ENCODE measurements at places on chromosomes 6 and 20. TPM values are rescaled to one million over a fixed set of nuclear protein-coding genes. Genes with fewer than 3 reads are reported as not detected.

DNA sequence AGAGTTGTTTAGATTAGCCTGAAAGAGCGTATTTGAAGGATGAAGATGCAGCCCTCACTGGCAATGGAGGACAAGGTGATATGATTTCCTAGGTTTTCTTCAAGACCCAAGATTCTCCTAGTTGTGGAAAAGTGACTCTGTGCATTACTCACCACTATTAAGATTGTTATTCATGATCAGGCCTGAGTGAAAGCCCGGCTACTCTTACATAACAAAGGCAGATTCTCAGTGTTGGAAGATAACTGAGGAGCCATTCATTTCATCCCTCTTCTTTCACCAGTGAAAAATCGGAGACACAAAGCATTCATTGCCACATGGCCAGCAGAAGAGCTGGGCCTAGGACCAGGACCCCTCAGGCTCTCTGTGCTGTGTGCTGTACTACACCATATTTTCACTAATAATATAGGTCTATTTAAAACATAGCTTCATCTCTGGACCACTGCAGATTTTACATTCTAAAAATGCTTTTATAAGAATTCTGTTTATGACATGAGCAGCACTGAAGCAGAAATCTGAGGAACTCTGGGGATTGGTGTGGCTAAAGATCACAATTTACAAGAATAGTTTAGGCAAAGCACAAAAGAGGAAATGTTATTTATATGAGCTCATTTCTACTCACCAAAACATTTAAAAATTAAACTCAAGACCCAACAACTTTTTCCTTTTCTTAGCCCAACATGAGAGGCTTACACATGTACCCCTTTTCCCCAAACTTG, 181.9 kb upstream of the CCN2 start:
- DNase-seq, result no peak

DNA sequence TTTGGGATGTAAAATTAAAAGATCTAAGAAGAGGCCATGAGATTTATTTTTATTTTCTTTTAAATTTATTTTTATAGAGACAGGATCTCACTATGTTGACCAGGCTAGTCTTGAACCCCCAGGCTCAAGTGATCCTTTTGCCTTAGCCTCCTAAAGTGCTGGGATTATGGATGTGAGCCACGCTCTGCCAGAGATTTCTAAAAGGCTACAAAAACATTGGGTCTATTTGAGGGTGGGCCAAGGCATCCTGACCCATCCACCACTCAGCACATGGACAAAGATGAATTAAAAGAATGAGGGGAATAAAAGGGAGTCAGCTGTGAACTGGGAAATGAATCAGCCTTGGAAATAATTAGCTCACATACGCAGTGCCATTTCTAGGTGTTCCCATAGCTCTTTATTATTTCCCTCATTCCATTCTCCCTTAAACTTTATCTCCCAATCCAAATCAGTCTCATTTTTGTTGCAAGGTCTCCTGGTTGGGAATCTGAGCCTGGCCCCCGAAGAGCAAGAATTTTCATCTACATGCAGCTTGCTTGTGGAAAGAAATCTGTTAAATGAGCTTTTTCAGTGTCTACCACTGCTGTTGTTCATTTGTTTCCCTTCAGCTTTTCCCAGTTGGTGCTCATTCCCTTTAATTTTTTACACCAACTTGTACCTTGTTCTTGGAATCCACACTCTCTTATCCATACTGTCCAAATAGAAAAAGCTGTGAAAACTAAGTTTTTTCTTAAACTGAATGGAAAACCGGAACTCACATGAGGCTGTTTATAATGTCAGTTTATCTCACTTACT, 66.9 kb downstream of the MKKS start:
- DNase-seq, result no peak

DNA sequence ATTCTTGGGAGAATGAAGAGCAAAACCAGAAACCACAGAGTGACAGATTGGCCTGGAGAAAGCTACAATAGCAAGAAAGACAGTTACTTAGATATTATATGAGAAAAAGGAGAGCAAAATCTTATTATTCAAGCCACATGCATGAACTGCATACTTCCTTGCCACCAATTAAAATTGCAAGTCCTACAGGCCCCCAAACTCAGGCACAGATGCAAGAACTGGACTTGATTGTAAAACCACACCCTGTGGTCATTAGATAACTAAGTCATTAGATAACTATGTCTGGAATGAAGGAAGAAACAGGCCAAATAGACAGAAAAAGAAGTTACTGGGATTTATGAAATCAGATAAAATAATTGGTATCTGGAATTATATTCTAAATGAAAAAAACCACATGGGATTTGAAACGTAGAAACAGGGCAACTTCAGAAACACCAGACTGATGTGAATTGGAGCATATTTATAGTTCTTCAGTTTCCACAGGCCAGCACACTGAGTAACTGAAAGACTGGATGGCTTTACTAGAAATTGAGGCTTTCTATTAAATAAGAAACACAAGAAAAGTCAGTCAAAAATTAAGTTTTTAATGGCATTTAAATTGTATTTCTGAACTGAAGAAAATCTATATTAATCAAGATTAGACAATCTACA, 49.4 kb upstream of the CARMIL1 start:
- DNase-seq, result no peak

DNA sequence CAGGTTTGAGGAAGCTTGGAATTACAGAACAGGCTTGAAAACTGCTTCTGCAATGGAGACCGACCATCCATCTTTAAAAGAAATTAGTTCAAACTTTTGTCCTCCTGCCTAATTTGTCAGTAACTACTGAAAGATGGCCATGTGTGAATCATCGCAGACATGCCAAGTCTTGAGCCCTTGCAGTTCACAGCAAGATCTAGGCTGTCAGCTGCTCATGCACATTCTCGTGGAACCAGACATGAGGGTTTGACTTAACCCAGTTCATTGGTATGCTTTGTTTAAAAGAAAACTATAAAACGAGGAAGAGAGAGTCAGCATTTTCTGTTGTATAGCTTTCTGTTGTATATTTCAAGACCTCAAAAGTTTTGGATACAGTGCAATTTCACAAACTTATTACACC, 74.0 kb upstream of the SAMD5 start:
- DNase-seq, result no peak

Gene SIRT5
- 6.0 TPM for polyA plus RNA-seq

DNA sequence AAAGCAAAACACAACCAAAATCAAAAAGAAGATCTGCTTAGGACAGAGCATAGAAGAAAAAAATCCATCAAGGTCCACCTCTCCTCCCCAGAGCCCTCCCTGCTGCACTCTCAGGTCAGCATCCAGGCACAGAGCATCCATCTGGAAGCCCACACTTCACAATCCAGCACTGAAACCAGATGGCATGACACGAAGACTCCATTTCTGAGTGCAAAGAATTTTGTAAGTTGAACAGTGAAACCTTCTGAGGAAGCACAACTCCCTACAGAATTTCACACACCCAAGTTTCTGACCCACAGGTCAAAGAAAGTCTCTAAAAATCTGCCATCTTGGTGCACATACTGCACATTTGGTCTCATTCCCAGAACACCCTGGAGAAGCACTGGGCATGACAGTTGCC, 128.8 kb upstream of the STXBP5 start:
- DNase-seq, result no peak

- no peak for DNase-seq
Measured at GRCh38 chr20:37144856-37145404, 34.2 kb upstream of the RPN2 start.

Gene PLTP
- 1.5 TPM for polyA plus RNA-seq

DNA sequence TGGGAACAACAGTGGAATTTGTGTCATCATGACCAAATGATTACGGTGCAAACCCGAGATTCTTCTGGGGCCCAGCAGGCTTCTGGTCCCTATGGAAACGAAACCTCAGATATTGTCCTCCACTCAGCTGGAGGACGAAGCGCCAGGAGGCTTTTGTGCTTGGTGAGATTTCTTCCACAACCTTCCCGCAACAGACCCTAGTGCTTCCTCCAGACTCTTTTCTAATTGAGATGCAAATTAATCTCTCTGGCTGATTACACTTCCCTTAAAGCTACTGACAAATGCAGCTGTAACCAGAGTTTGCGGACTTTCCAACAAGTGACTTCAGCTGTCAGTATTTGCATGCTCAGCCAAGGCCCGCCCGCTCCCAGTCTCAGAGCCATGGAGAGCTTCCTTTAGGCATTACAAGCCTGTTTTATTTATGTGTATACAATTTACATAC, 96.0 kb downstream of the INSM1 start:
- no peak for DNase-seq

Gene HTR1E
- polyA plus RNA-seq, result not detected

DNA sequence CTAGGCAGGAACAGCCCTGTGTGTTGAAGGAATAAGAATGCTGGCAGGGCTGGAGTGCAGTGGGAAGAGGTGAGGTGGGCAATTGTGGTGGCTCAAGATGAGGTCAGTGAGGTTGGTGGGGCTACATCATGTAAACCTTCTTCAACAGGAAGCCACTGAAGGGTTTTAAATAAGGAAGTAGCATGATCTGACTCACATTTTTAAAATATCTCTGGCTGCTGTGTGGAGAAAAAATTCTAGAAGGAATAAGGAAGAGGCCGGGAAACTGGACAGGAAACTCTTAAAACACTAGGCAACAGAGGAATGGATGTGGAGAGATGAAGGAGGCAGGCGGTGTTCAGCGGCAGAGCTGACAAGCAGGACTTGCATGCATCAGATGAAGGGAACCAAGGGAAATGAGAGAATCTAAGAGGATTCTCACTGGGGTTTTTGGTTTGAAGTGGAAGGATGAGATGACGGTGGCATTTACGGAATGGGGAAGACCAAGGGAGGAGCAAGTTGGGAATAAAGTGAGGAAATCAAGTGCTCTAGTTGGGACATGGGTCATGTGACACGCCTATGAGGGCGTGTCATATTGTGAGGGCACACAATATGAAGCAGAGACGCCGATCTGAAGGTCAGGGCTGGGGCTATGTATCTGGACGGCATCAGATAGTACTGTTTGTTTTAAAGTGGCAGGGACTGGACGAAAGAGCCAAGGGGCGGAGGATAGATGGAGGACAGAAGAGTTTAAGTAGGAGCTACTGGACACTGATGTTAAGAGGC, 18.2 kb downstream of the TMEM242 start:
- DNase-seq, result no peak

- no peak for DNase-seq
Measured at GRCh38 chr6:1987640-1988039, 257.8 kb downstream of the GMDS start.

- no peak for DNase-seq
Measured at GRCh38 chr6:35477028-35477427, 8.8 kb downstream of the RPL10A start.

DNA sequence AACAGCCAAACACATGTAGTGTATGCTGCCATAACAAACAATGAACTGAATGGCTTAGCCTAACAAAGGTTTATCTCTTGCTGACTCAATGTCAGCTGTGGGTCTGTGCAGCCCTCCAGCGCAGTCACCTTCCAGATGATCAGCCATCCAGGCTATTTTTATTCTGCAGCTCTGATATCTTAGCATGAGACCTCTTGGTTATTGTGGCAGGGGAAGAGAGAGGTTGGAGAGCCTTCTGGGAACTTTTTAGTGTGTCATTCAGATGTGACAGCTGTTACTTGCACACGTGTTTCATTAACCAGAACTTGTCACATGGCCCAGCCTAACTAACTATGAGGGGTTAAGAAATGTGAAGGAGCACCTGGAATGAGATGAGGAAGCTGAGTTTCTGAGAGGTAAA, 202.5 kb downstream of the DHX35 start:
- DNase-seq, result no peak

DNA sequence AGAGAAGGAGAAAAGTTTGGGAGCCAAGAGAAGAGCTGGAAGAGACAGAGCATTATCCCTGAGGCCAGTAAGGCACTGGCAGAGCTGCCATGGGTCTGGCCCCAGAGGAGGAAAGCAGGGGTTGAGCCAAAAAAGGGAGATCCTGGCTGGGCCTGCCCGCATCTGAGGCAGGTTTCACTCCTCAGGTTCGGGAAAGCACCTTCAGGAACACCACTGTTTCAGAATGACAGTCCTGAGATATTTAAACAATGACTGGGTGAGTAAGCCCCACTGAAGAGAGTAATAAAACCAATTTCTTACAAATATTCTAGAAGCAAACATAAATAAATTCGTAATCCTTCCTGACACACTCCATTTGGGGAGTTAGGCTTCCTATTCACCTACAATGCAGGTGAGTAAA, 152.2 kb downstream of the BACH2 start:
- no peak for DNase-seq

Gene BPIFB4
- not detected for polyA plus RNA-seq

Gene SLC35B2
- 45.5 TPM for polyA plus RNA-seq

GRCh38 chr20:56285496-56285895, 37.0 kb downstream of the MC3R start:
- no peak for DNase-seq

Gene SPACA1
- not detected for polyA plus RNA-seq

DNA sequence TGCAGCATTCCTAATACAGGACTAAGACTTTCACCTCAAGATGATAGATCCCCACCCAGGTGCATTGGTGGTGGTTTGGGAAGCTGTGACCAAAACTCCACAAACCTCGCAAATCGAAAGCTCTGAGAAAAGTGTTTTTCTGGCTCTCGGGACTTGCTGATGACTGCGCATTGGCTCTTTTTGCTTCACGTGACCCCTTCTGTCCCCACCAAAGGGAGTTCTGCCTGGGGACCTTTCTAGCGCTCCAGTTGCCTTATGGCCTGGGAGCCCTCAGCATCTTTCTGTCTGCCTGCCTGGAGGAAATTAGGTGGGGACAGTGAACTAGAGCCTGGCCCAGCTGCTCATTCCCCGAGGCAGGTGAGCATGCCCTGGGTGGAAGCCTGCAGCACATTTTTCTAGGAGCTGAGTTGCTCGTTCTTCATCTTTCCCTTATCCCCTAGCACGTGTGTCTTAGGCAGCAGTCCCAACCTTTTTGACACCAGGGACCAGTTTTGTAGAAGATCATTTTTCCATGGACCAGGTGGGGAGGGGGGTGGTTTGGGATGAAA, 90.2 kb downstream of the TXNDC5 start:
- DNase-seq, result no peak

GRCh38 chr6:137106183-137106582, 61.4 kb upstream of the IL20RA start:
- DNase-seq, result no peak

DNA sequence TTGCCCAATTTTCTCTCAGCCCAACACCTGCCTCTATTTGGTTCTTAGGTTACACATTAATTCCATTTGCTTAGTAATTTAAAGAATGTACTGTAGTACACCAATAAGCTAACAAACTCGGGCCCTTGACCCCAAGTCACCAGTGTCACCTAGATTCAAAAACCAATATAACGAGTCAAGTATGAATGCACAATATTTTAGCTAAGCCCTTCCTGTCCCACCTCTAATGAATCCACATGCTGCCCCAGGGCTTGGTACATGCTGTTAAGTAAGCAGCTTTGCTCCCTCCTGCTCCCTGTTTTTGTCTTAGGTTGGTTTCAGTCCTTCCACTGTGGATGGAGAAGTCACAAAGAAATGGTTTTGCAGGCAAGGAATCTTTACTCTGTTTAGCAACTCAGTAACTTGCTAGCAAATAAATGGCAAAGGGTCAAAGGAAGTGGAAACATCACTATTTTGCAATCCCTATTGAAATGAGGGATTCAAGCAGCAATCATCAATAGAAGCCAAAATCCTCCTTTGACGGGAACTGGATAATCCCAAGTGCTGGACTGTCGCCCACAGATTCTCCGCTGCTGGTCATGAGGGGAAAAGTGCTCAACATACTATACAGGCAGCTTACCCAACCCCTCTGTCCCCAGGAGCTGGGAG, 5.0 kb upstream of the MPC1 start:
- no peak for DNase-seq

- DNase-seq, result no peak
Measured at GRCh38 chr20:3896302-3896701, 7.1 kb downstream of the PANK2 start.

- peak; percentile 81 for DNase-seq
Measured at GRCh38 chr6:31737991-31738979, 1.5 kb upstream of the MSH5 start.
